ENCODE measurements at places on chromosomes 11 and 22.

DNA sequence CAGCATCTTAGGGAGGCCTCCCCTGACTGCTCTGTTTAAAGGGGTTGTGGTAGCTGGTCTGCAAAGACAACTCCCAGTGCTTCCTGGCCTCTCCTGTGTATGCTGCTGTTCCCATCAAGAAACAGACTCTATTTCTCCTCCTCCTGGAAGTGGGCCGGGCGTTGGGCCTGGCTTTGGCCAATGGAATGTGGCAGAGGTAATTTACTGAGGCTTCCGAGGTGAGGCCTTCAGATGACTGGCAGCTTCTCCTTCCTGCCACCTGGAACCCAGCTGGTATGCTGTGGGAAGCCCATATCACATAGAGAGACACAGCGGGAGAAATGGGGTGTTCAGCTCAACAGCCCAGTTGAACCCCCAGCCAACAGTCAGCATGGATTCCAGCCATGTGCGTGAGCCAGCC, 25.1 kb upstream of the EIF3D start:
- DNase-seq, result no peak

GRCh38 chr11:89489930-89490329, 1.2 kb downstream of the NOX4 start:
- no peak for DNase-seq

DNA sequence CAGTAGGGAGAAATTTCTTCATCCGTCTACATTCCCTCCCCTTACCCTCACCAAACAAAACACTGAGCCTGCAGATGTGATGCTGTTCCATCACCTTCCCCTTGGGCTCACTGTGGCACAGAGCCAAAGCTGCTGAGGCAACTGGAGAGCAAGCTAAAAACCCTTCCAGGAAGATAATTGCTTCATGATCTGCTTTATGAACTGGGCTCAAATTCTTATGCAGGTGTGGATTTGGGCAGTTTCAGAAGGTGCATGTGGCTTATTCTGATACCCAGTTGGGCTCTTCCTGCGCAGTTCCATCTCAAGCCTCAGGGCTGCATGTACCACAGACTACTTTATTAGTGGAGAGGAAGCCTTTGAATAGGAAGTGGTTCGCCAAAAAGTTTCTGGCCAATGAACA, 58.3 kb downstream of the AAMDC start:
- DNase-seq, result no peak

GRCh38 chr11:71501071-71501985, 25.7 kb upstream of the KRTAP5-7 start:
- DNase-seq, result no peak

- DNase-seq, result no peak
Measured at GRCh38 chr11:64741375-64742086, 2.4 kb downstream of the RASGRP2 start.

Measured in liver (tissue), 10 donors.